Esophagus mucosa (tissue), 1 donor: ENCODE measurements at places on chromosomes 6 and 20. TPM values are rescaled to one million over a fixed set of nuclear protein-coding genes. Genes with fewer than 3 reads are reported as not detected.
A peak's percentile ranks its signal among the peaks of the same experiment; 100 is the strongest.

- ATAC-seq = peak; percentile 62
Observed at GRCh38 chr20:62953839-62954703, 1.6 kb downstream of the SLC17A9 start.

DNA sequence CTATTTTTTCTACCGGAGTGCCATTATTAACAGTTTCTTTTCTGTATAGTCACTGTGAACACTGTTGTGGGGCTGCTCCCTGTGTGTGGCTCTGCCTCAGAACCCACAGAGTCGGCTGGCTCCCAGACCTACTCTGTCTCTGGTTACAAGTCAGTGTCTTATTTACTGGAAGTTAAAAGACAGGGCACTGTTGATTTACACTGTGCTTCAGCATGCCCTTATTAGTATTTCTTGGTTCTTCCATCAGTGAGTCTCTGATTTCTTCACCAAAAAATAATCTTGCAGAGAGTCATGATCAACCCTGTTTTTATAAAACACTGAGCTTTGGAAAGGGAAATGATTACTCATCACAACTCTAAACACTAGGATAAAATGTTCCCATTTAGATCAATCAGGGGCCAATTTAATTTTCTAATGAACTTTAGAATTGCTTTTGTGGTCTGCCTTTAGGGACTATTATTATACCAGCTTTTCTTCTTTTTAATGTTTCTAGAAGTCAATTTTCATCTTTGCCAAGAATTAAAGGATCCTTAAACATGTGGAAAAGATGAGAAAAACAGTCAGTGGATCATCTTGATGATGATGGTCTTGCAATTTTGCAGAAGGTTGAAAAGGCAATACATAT is 92.6 kb downstream of the UTRN start:
- ATAC-seq = peak; percentile 62

- no peak for ATAC-seq
Observed at GRCh38 chr6:139081471-139081870, 52.9 kb downstream of the ABRACL start.

DNA sequence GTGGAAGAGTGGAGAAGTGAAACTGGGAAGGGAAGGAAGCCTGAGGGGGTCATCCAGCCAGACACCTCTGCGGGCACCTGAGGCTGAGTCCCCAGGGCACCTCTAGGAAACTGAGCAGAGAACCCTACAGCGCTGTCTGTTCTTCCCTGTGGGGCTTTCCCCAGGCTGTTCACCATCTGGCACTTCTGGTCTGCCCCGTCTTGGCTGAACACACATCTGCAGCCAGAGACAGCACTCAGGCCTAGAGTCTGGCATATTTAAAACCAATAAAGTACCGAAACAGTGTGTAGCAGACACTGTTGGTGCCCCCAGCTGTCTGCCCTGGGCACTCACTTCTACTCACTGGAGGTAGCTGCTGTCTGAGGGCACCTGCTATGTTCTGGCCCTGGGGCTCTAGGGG is 9.4 kb upstream of the ARFGEF2 start:
- ATAC-seq = peak; percentile 60

DNA sequence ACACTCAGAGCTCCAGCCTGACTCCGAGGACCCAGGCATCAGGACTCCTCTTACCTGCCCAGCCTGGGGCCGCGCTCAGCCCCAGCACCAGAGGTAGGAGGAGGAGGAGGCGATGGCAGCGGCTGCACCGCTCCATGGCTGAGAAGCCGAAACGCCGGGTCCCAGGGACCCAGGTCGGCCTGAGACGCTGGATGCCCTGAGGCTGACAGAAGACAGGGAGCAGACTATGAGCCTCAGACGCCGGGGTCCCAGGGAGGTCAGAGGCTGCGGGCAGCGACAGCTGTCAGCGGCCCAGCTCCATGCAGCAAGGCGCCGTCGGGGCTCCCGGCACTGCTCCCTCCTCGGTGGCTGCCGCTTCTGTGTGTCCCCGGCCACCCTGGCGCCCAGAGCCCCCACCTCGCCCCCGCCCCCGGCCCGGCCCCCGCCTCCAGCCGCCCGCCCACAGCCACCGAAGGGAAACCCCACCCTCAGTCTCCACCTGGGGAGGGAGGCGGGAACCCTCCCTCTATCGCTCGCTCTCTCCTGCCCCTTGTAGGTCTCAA is at the start of gene COL11A2:
Gene COL11A2 (minus strand): TSS at position 363 of the 542 bp plus-strand sequence. CDS start 227 bp downstream, at position 136.
- peak; percentile 6 for ATAC-seq

GRCh38 chr20:52410182-52410647 is 218.6 kb upstream of the ZFP64 start:
- ATAC-seq = no peak

- ATAC-seq = no peak
Observed at GRCh38 chr20:51720384-51720783, 47.8 kb downstream of the ATP9A start.

GRCh38 chr6:152575621-152576150 is 61.5 kb downstream of the SYNE1 start:
- peak; percentile 94 for ATAC-seq

Gene TMEM200A
- 0.16 TPM for total RNA-seq

- ATAC-seq = no peak
Observed at GRCh38 chr6:161748535-161749416, 474.9 kb upstream of the AGPAT4 start.

Gene RRAGD
- total RNA-seq = 40.4 TPM

GRCh38 chr6:157629220-157629619 is 193.8 kb upstream of the SNX9 start:
- no peak for ATAC-seq

GRCh38 chr6:145538989-145539388 is 196.3 kb downstream of the EPM2A start:
- no peak for ATAC-seq

DNA sequence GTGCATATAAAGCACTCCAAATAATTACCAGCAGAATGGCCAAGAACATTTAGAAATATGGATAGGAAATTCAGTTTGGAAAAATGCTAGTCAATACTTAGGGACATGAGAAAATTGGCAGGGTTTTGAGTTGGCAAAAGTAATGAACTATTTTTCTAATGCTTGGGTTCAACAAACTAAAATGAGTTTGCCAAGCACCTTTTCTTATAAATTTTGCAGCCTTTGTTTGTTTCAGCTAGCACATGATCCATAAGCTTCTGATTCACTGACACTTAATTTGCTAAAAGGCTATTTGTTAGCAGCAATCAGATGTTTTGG is 324.8 kb downstream of the QKI start:
- ATAC-seq = no peak

Gene RFX6
- total RNA-seq = not detected

Gene PARD6B
- total RNA-seq = 6.5 TPM

- no peak for ATAC-seq
Observed at GRCh38 chr6:84408028-84408427, 180.6 kb upstream of the CEP162 start.

DNA sequence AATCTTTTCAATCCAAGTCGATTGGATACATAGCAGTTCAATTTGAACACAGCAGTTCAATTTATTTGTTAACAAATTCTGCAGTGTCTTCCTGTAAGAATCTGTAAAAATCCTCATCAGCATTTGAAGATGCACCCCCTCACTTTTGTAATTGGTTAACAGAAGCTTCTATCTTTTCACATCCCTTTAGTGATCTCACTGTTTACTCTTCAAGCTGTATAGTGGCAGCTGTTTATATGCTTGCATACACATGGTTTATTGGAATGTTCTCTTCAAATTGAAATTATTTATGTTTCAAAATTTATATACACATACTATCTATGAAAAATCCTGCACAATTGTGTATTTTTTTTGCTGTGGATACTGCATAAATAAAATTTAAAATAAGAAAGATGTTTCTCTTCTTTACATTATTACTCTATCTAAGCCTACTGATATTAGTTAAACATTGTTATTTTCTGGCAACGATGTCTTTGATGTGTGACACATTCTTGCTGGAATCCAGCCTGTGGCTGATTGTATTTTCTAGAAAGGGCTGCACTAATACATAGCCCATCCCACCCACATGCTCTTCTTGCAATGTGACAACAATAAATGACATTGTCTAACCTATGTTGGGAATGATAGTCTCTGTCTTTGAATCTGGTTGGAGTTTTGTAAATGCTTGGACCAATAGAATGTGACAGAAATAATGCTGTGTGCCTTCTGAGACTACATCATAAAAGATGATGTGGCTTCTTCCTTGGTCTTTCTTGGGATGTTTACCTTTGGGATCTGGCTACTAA is 573.0 kb downstream of the CD109 start:
- no peak for ATAC-seq

Gene RNF217
- total RNA-seq = 21.8 TPM

Gene TAAR2
- not detected for total RNA-seq

- ATAC-seq = no peak
Observed at GRCh38 chr6:129236001-129236517, 353.1 kb downstream of the LAMA2 start.

DNA sequence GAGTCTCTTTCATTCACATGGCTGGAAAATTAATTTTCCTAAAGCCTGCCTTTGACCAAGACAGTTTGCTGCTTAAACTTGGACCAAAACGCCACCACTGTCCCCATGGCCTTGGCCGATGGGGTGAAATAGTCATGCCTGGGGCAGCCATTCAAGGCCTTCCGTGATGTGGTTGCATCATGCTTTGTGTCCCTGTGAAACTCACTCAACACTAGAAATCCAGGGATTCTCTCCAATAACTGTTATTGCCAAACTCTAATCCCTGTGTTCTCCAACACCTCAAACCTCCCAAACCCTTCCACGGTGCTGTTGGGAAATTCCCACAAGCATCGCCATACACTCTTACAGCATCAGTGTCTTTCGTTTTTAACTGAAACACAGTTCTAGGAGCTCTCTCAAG is 1.4 kb upstream of the TXNDC5 start:
- ATAC-seq = no peak

DNA sequence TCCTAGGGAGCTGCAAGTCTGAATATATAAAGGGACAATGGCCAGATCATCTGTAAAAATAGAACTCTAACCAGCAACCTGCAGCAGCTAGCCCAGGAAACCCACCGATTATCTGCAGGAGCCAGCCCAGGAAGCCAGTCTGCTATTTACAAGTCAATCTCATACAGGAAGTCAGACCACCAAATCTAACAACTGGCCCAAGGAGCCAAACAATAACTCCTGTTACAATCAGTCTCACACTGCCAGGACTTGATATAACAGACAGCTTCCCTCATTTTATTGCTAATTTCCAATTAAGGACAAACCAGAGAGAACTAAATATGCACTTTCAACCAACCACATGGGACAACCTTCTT is 14.4 kb upstream of the RIN2 start:
- ATAC-seq = no peak

DNA sequence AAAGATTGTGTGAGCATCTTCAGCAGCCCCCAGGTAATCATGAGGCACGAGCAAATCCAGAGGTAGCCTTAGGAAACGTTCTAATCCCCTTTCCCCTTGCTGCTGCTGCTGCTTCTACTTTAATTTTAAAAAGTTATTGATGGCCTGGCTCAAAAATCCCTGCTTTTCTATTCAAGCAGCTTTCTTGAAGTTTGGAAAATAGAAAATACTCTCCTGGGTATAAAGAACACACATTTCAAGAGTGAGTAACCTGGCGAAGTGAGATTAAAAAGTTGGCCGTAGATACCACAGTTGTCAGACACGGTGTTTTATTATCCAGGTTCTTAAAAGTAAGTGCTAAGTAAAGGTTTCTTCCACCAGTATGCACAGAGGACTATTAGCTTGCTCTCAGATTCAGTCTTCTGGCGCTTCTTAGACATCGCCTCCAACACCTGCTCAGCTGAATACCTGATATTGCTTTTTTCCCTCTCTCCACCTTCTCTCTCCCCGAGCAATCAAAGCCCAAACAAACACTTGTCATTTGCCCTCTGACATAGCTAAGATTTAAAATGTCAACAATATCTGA is 150.7 kb downstream of the EDN3 start:
- ATAC-seq = no peak

GRCh38 chr6:99146711-99147110 is 199.0 kb upstream of the FBXL4 start:
- ATAC-seq = no peak

Gene GRIK2
- 0.44 TPM for total RNA-seq

- no peak for ATAC-seq
Observed at GRCh38 chr20:61569825-61570224, 317.8 kb downstream of the CDH4 start.

DNA sequence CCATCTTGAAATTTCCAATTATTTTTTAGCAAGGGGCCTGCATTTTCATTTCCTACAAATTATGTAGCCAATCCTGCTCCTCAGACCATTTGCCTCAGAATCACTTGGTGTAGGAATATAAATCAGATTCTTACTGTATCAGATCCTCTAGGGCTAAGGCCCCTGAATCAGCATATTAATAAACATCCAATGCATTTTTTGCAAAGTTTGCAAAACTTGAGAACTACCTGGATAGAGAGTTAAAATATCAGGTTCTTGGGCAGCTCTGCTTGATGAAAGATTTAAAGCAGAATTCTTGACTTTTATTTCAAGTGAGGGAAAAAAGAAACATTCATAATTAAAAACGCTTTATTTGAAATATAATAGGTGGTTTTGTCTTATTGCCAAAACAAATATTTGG is 82.2 kb upstream of the MAN1A1 start:
- no peak for ATAC-seq

Gene WDR46
- total RNA-seq = 31.5 TPM

Gene LGSN
- not detected for total RNA-seq
